NCI-H1436 (cell line): ENCODE measurements at places on chromosomes 7 and 10.

GRCh38 chr10:131193923-131194322 is 117.6 kb downstream of the TCERG1L start:
- no peak for DNase-seq

- DNase-seq: no peak
Measured at GRCh38 chr7:114760477-114760876, 161.4 kb upstream of the MDFIC start.

DNA sequence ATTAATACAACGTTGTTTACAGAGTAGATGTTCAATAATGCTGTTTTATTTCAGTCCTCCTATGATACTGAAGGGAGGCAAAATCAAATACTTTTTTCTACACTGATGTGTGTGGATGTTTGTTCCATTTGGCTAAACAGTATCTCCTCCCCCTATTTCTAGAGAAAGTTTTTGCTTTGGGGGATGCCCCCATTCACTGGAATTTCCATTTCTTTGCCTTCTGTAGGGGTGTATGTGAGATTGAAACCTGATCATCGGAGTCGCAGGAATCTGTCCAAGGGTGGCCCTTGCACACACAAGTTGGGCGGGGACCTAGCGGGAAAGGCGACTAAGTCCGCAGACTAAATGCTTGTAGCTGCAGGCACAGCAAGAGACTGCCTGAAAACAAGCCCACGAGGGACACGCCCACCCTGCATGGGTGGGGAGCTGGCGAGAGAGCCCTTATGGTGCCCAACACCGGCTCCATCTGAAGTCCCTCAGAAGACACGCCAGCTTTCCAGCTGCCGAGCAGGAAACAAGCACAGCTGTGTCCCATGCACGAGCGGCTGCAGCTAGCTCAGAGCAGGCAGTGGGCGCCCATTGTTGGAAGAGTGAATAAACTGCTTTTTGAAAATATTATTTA is 58.0 kb downstream of the ESYT2 start:
- DNase-seq: no peak

- peak; percentile 97 for DNase-seq
Measured at GRCh38 chr10:132443983-132444876, 47.2 kb downstream of the PWWP2B start.

- no peak for DNase-seq
Measured at GRCh38 chr10:123704812-123705211, 38.7 kb downstream of the GPR26 start.

- DNase-seq: peak; percentile 58
Measured at GRCh38 chr7:17769918-17770317, 170.4 kb downstream of the SNX13 start.
